ENCODE measurements at places on chromosomes 6 and 20.

- DNase-seq, result no peak
These were observed 11.2 kb downstream of the UST start for GRCh38 chr6:148757944-148758480.

- no peak for DNase-seq
These were observed 193.1 kb downstream of the DOK5 start for GRCh38 chr20:54668271-54669039.

- no peak for DNase-seq
These were observed 151.8 kb downstream of the ZFP64 start for GRCh38 chr20:52039790-52040189.

DNA sequence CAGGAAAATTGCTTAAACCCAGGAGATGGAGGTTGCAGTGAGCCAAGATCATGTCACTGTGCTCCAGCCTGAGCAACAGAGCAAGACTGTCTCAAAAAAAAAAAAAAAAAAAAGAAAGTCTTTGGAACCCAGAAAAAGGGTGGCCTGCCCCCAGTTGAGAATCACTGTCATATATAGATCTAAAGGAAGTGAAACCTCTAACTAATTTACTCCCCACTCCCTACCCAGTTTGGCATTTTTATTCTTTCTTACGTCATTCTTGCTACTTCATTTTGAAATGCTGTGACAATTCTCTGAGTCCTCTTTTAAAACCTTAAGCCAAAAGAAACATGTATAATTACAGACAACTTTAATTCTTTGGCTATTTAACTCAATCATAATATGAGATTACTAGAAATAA lies 254.8 kb downstream of the CDC5L start:
- no peak for DNase-seq

- peak; percentile 24 for DNase-seq
These were observed 421.3 kb upstream of the BTBD3 start for GRCh38 chr20:11496380-11496779.

Data from fibroblast of skin of back (primary cell).